ENCODE measurements at places on chromosomes 7 and 10. TPM values are rescaled to one million over a fixed set of nuclear protein-coding genes. Genes with fewer than 3 reads are reported as not detected.

The FBXL15 gene
- 15.1 TPM for total RNA-seq

The GTF2IRD2 gene
- total RNA-seq: 16.5 TPM

The MRPS17 gene
- total RNA-seq: 16.1 TPM

The ESYT2 gene
- total RNA-seq: 86.3 TPM

The ADCYAP1R1 gene
- not detected for total RNA-seq

The DNAJC9 gene
- total RNA-seq: 47.2 TPM

The GOLGA7B gene
- total RNA-seq: 5.3 TPM

The CASD1 gene
- total RNA-seq: 15.9 TPM

The SORBS1 gene
- 0.69 TPM for total RNA-seq

The PTN gene
- not detected for total RNA-seq

The GPER1 gene
- total RNA-seq: not detected

The PPP1R17 gene
- total RNA-seq: not detected

The CPED1 gene
- 0.15 TPM for total RNA-seq

The FFAR4 gene
- not detected for total RNA-seq

The CHST3 gene
- total RNA-seq: not detected

The SVOPL gene
- total RNA-seq: not detected

The CELF2 gene
- total RNA-seq: 162 TPM

The SMURF1 gene
- 19.2 TPM for total RNA-seq

The CYP3A5 gene
- total RNA-seq: not detected

The CDH23 gene
- total RNA-seq: 1.3 TPM

The PARG gene
- 33.2 TPM for total RNA-seq

The CPSF4 gene
- total RNA-seq: 70.2 TPM

The GPR22 gene
- not detected for total RNA-seq

The CALHM3 gene
- total RNA-seq: not detected

The OR6V1 gene
- not detected for total RNA-seq

The GAD2 gene
- not detected for total RNA-seq

The FANK1 gene
- not detected for total RNA-seq

The NEURL1 gene
- total RNA-seq: 2.3 TPM

The OR9A2 gene
- total RNA-seq: not detected

The PLEKHS1 gene
- 0.22 TPM for total RNA-seq

The DTX2 gene
- 40.0 TPM for total RNA-seq

Measured in T-helper 1 cell treated with Interleukin-12 subunit alpha and Interleukin-12 subunit beta and Interleukin-4 antibody, amounts not matched to agents 30 ng/mL and 1 ng/mL, for 36 hours (primary cell).